ENCODE measurements at places on chromosomes 13 and 19.

DNA sequence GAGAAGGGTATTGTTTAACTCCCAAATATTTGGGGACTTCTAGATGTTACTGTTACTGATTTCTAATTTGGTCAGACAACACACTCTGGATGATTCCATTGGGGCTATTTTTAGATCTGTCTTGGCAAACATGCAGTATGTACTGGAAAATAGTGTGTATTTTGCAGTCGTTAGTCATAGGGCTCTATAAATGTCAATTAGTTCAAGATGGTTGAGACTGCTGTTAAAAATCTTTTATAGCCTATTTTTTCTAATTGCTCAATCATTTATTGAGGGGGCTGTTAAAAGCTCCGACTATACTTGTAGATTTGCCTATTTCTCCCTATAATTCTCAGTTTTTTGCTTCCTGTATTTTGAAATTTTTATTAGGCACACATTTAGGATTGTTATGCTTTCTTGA, 31.4 kb downstream of the PPP5C start:
- DNase-seq: no peak

- no peak for DNase-seq
These were observed 4.0 kb downstream of the LSM7 start for GRCh38 chr19:2324220-2324948.

DNA sequence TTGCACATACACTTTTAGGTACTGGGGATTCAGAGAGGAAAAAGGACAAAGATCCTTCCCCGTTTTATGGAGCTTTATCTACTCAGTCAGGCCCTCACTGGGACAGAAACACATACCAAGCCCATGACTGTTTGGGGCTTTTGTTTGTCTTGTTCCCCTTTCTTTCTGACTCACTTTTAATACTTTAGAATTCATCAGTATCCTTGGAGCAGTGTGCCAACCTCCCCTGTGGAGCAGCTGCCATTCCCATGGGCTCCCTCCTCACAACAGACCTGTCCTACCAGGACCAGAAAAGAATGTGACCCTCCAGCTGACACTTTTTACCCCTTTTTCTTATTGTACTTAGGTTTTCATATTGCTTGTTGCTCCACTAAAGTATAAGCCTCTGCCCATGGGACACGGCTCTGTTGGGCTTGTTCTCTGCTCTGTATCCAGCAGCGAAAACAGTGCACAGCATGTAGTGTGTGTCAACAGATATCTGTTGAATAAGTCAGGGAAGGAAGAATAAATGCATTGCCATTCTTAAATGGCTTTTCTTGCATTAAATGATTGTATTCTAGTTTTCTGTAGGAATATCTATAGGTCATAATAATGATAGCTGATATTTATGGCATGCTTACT, 431.1 kb downstream of the EFNB2 start:
- DNase-seq: no peak

DNA sequence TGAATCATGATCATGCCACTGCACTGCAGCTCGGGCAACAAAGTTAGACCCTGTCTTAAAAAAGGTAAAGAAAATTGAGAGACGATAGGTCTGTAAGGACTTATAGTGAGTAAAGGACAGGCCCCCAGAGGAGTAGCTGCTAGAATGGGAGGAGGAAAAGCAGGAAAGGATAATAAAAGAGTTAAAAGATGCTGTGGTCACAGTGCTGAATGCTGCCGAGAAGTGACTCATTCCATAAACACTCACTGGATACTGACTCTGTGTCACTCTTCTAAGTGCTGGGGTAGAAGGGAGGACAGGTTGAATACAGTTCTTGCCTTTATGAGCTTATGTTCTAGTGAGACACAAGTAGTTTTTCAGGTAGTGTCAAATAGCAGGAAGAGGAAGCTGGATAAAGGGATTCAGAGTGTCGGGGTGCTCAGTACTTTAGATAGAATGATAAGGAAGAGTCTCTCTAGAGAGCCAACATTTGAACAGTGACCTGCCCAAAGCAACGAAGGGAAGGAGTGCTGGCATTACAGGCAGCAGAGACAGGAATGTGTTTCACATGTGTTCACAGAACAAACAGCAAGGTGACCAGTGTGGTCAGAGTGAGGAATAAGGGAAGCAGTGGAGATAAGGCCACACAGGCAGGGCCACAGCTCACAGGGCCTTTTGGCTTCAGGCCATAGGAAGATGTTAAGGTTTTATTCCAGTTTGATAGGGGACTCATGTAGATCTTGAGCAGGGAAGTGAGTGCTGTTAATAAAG, 1240.5 kb downstream of the UQCRFS1 start:
- no peak for DNase-seq

DNA sequence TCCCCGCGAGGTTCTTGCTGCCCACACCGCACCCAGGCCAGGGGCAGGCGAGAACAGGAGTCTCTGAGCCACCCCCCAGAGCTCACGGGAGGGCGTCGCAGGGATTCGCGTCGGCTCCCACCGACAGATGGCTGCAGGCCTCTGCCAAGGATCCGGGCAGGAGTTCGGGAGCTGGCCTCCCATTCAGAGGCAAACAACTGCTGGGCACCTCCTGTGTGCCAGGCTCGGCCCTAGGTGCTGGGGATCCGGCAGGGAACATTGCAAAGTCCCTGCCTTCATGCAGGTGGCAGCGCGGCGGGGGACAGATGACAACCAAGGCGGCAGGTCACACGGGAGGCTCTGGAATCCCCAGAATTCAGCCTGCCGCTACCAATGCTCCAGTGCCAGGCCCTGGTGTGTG, 25.3 kb downstream of the LRRC4B start:
- DNase-seq: no peak

DNA sequence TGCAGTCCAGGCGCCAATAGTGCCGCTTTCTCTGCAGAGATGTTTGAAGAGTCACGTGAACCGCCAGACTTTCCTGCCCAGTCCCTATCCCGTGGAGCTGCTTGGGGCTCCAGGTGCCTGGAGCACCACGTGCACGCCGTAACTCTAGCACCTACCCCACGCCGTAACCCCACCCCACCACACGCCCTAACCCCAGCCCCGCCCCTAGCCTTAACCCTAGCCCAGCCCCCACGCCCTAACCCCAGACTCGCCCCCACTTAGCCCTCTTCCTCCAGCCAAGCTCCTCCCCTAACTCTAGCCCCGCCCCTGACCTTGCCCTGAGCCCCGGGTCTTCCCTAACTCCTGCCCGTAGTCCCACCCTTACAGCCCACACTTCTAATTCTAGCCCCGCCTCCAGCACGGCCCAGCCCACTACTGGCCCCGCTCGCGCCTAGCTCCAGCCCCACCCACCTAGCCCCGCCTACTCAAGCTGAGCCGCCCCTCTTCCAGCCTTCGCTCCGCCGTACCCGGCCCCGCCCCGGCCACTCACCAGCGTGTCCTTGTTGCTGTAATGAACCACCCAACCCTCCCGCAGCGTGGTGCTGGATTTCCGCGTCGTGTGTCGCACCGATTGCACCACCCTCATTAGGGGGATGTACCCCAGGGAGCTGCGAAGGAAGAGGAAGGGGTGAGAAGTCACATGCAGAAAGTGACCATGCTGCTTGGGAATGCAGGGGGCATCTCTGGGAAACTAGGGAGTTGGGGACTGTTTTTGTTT, 19.5 kb downstream of the PRKD2 start:
- no peak for DNase-seq

DNA sequence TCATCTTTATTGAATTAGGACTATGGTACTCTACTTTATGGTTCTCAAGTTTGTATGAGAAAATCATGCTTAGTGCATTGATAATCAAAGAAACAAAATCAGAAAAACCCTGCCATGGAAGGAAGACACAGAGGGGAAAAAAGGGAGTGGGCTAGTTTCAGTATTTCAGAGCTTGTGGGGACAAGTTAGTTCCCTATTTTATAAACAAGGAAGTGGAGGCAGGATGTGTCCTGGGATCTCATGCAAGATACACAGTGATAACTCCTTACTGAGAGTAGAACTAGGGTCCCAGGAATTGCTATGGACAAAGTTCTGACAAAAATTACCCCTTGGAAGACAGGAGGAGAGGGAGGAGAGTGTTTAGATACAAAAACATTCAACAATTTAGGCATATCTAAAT, 1277.3 kb downstream of the UQCRFS1 start:
- no peak for DNase-seq

GRCh38 chr13:57846600-57847173, 215.1 kb downstream of the PCDH17 start:
- DNase-seq: no peak

DNA sequence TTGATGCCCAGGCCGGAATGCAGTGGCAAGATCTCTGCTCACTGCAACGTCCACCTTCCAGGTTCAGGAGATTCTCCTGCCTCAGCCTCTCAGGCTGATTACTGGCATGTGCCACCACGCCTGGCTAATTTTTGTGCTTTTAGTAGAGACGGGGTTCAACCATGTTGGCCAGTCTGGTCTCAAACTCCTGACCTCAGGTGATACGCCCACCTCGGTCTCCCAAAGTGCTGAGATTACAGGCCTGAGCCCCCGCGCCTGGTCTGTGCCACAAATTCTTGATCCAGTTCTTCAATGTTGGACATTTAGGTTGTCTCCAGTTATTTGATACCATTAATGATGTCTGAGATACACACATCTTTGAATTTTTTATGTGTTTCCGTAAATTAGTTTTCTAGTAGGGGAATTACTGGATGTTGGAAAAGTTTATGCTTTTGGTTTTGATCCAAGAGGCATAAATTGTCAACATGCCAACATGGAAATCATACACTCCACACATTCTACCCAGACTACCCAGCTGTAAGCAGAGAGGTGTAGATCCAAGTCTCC, 525 bp upstream of the COG3 start:
- DNase-seq: no peak

GRCh38 chr19:11192957-11193939, 4.1 kb downstream of the KANK2 start:
- DNase-seq: no peak

GRCh38 chr13:36628377-36629056, 45.3 kb upstream of the SERTM1 start:
- no peak for DNase-seq

DNA sequence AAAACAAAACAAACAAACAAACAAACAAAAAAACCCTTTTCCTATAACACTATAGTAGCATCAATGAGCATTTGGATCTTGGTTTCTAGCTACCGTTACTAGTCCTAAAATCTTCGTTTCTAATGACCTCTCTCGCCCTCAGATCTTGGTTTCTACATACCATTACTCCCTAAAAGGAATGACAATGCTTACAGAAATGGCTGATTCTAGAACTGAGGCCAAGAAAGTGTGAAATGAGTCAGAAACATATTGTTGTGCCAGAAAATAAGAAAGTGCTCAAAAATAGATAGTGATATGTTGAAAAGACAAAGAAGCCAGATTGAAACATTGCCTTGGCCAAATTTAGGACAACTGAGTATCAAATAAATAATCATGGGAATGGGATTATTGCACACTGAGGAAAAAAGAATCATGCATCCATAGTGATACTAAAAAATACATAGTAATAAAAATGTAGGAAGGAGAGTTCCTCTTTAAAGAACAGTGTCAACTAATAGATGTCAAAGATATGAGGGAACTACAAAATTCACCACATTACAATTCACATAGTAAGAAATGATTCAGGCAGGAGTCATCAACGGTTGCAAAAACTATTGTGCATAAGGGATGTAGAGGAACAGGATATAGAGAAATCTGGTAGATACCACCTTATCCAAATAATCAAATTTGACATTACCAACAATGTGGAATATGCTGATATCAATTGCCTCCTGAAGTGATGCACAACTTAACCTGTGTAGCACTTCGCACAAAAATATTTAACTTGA, 386.6 kb downstream of the DIAPH3 start:
- DNase-seq: no peak

GRCh38 chr13:27034678-27035111, 136.9 kb downstream of the USP12 start:
- no peak for DNase-seq

GRCh38 chr13:49652355-49653305, 24.3 kb downstream of the ARL11 start:
- DNase-seq: no peak

GRCh38 chr19:18769989-18770528, 21.0 kb downstream of the COMP start:
- DNase-seq: no peak

DNA sequence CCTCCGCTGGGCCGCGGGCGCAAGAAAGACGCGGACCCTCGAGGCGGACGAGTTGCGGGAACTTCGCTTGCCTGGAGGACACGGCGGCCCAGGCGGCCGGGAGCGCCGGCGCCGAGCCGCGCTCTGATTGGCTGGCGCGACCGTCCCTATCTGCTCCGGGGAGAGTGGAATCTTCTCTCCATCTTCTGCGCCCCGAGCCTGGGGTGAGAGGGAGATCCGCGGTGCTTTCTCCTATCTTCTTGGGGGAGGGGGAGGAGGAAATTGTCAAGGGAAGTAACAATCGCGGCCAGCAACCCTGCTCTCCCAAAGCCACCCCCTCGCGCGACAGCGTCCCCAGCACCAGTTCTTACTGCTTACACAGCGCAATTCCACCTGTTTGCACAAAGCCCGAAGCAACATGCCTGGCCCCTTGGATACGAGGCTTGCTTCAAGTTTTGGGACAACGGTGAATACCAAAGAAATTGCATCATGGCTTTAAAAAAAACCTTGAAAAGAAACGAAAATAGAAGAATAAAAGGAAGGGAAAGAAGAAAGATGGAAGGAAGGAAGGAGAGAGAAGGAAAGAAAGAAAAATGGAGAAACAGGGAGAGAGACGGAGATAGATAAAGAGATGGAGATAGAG, 4.8 kb downstream of the SOX21 start:
- DNase-seq: no peak

DNA sequence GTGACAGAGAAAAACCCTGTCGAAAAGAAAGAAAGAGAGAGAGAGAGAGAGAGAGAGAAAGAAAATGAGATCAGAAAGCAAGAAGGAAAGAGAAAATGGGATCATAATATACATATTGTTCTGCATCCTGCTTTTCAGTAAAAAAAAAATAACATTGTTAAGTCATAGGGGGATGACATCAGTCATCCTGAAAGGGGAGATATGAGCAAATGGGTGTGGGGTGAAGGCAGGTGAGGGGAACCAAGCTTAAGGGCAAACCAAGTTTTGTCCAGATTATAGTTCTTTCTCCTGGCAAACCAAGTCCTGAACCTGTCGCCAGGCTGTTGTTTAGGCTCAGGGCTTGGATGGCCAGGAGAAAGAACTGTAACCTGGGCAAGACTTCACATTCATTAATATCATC, 92.6 kb upstream of the TMTC4 start:
- no peak for DNase-seq

GRCh38 chr13:79448413-79448812, 32.5 kb upstream of the NDFIP2 start:
- no peak for DNase-seq

- no peak for DNase-seq
These were observed 494.3 kb downstream of the FOXO1 start for GRCh38 chr13:40172149-40172591.

DNA sequence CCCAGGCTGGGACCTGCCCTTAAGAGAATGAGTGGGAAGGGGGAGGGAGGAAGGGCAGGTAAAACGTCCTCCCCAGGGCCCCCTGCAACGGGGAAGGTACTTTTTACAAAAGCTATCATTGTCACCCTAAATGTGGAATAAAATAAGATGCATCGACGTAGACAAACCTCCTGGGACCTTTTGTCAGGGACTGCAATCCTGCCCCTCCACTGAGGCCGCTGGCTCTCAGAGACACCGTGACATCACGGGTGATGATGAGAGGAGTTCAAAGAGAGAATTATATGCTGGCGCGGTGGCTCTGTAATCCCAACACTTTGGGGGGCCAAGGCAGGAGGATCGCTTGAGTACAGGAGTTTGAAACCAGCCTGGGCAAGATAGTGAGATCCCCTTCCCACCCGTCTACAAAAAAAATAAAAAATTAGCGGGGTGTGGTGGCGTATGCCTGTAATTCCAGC, 1.8 kb upstream of the MYBPC2 start:
- DNase-seq: no peak
